AG08395 (cell line): ENCODE measurements at places on chromosomes 5 and 9.

- DNase-seq = no peak
Observed at GRCh38 chr5:180171568-180172094, 37.4 kb downstream of the RASGEF1C start.

DNA sequence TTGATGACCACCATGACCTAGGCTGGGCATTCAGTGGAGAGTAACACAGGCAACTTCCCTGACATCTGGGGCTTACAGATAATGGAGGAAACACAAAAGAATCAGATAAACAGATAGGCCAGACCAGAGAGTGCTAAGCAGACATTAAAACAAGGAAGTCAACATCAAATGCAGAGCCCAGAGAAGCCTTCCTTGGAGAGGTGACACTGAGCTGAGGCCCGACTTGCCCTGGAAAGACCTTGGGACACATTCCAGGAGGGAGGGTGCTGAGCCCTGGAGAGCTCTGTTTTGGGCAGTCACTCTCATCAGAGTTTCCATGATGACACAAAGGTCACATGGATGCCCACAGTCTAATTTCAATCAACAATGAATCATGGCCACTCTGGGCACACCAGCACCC, 31.9 kb upstream of the C5orf58 start:
- no peak for DNase-seq

DNA sequence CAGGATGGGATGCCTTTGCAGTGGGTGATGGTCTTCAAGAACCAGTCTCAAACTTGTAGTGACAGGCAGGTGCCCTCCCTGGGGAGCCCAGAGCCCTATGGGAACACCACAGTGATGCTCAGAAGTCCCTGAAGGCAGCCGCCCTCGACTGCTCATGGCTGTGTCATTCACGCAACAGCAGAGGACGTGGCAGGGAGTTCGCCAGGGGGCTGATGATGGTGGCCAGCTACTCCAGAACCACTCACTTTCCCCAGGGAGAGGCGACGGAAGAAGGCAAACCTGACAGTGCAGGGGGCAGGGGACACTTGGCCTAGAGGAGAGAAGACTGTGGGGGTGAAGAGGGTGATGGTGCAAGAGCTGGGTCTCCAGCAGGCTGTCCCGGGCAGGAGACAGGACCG, 4.0 kb downstream of the IL13 start:
- DNase-seq = no peak

- DNase-seq = no peak
Observed at GRCh38 chr9:76463211-76463610, 4.2 kb downstream of the GCNT1 start.

DNA sequence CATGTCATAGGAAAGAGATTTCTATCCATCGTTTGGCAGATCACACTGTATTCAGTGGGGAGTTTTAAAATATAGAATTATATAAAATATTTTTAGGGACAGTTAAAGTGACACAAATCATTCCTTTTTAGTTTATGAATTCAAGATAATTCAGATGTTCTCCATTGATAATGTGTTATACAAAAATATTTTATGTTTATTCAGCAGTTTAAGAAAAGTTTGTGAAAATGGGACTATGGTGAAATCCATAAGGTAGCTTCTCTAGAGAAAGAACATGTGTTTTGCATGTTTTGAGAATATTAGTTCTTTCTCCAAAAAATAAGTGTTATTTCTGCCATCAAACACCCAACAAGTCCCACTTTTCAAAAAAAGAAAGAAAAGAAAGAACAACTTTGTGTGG, 122.9 kb downstream of the EMB start:
- no peak for DNase-seq

DNA sequence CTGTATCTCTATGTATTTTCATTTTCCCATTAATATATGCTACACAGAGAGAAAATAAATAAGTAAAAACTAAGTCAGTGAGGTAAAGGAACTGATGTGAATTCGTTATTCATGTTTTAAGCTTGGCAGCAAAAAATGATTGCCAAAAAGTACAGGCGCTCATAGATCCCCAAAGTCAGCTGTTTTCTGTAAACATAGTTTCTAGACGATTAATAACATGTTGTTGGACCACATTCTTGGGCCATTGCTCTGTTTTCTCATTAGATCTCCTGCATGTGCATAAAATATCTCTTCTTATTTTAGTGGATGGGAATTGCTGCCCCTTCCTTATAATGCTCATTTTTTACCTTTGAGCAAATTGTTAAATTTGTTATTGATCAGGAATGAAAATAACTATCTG, 215.2 kb downstream of the TLE1 start:
- no peak for DNase-seq

GRCh38 chr9:34746526-34746925, 36.6 kb upstream of the CCL21 start:
- no peak for DNase-seq

- no peak for DNase-seq
Observed at GRCh38 chr9:12368569-12368968, 324.6 kb upstream of the TYRP1 start.

DNA sequence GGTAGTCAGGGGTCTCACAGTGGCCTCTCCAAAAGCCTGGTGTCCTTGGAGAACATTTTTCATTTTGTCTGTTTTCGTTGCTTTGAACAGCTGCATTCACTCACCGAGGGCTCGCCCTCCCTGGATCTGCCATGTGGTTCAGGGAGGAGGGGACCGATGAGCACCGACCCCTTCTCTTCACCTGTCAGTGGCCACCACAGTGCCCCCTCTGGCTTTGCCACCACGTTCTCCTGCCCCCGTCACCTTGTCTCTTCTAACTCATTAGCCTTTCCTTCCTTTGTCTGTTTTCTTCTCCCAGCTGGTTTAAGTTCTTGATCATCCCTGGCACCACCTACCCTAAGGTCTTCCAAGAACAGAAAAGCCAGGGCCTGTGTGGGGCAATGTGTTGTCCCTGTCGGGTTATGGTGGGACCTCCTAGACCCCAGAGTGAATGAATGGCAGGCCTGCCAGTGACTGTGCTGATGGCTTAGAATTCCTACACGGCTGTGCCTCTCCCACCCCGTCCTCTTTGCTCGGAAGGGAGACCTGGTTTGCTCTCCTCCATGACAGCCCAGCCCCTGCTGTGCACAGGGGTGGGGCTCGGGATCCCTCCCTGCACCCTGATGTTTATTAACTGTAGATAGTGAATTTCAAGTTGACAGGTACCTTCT, 90.0 kb downstream of the ANKRD33B start:
- DNase-seq = no peak

DNA sequence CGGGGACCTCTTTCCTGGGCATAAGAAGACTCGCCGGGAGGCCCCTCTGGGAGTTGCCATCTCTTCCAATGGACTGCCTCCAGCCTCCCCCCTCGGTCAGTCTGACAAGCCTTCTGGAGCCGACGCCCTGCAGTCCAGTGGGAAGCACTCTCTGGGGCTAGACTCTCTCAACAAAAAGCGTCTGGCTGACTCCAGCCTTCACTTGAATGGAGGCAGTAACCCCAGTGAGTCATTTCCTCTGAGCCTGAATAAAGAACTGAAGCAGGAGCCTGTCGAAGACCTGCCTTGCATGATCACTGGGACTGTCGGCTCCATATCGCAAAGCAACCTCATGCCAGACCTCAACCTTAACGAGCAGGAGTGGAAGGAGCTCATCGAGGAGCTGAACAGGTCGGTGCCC, 28.4 kb upstream of the LTC4S start:
- DNase-seq = peak; percentile 82

GRCh38 chr9:99051406-99051805, 53.5 kb upstream of the TGFBR1 start:
- DNase-seq = no peak
